ENCODE measurements at places on chromosomes 1 and 21.

DNA sequence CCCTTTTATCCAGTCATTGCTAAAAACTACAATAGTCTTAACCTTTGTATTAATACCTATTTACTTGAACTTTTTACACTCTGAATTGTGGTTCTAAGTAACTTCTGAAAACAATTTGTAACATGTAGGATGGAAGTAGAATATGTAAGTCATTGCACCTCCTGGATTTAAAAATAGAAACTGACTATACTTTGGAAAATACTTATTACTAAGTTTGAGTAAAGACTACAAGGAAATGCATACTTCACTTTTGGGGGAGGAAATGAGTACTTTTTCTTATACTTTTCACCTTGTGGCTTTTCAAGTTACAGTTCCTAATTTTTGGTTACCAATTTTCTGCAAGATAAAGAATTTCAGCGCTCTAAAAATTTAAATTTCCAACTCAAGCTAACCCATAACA, 8.7 kb downstream of the RGS18 start:
- no peak for DNase-seq

DNA sequence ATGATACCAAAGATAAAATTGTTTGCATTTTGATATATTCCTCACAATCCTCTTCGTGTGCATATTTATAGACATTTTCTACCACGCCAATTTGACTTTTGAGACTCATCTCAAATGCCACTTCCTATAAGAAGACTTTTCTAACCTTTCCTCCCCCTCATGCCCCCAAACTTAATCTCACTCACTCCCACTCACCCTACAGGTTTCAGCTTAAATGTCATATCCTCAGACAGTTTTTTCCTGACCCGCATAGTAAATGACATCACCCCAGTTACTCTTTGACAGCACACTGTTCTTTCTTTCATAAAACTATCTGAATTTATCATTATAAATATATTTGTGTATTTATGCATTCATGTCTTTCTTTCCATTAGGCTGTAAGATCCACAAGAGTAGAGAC, 29.6 kb upstream of the RGS8 start:
- no peak for DNase-seq

DNA sequence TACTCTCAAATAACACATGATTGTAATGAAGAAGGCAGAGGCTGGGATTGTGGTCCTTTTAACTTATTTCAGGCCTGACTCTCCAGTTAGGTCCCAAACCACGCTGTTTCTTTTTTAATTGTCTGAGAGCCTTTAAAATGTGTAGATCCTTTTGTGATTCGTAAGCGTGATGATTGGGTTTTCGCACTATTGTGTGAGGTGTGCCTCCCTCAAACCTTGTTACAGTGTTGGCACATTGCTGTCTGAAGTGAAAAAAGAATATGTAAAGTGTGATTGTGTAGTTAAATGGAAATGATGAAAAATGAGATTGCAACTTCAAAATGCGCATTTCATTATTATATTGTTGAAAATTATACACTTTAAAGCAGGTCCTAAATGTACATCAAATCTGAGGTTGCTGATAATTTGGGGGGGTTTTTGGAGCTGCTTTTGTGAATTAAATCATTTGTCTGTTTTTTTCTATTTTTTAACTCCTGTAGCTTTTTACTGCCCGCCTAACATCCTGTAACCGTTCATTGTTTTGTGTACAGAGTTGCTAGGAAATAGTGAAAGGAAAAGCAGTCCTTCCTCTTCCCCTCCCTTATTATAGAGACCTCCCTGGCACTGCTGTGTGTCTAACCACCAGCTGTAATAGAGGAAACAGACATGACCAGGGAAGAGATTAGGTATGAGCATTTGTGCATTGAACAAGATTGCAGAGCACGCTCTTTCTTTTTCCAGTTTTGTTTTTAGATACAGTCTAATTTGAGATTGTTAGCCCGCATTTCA, 43.3 kb downstream of the IARS2 start:
- DNase-seq: no peak

- no peak for DNase-seq
These were observed 17.6 kb upstream of the CBR3 start for GRCh38 chr21:36117286-36117741.

- no peak for DNase-seq
These were observed 27.0 kb downstream of the ZC3H11B start for GRCh38 chr1:219585837-219586455.

DNA sequence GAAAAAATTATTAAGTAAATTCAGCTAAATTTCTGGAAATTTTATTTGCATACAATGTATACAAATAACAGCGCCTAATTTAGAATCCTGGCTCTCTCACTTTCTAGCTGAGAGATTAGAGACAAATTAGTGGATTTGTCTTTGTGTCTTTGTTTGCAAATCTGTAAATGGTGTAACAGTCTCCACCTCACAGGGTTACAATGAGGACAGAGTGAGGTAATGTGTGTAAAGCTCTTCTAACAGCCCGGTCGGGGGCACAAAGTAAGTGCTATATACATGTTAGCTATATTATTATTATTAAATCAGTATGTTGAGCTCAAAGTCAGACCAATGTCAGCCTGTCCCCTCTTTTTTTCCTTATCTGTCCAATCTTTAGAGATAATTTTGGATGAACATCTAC, 5.0 kb upstream of the ADAMTSL4 start:
- no peak for DNase-seq

GRCh38 chr1:40786171-40786994, 2.8 kb downstream of the KCNQ4 start:
- no peak for DNase-seq

- DNase-seq: no peak
These were observed 11.8 kb upstream of the IRF2BP2 start for GRCh38 chr1:234621657-234622335.

DNA sequence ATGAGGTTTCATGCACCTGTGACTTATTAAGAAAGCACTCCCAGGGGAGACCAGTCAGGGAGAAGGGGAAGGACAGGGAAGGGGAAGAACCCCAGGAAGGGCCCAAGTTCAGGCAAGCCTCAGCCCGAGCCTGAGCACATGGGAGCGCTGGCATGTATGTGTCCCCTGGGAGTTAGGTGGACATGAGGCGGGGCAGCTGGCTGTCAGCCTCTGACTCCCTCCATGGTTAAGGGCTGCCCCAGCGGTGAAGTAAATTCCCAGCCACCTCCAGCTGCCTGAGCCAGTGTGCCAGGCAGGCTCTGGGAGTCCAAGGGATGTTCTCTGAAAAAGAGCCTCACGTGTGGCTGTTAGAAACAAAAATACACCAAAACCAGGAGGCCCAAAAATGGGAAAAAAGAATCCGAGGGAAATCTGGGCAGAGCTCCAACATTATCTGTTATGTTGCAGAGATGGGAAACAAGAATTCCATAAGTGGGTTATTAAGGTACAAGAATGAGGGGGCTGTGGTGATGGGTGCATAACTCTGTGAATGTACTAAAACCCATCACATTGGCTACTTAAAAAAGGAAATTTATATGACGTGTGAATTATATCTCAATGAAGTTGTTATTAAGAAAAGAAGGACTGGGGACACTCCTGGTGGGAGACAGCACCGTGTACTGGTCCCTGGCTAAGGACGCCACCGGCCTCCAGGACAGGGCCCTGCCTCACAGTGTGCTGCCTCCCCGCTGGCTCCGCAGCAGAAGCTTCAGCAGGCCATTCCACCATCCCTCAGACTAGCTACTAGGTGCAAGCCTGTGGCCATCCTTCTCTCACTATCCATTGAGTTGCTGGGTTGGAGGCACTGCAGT, 18.7 kb downstream of the DMRTB1 start:
- no peak for DNase-seq

- DNase-seq: no peak
These were observed 76.6 kb downstream of the NGF start for GRCh38 chr1:115261496-115261895.

DNA sequence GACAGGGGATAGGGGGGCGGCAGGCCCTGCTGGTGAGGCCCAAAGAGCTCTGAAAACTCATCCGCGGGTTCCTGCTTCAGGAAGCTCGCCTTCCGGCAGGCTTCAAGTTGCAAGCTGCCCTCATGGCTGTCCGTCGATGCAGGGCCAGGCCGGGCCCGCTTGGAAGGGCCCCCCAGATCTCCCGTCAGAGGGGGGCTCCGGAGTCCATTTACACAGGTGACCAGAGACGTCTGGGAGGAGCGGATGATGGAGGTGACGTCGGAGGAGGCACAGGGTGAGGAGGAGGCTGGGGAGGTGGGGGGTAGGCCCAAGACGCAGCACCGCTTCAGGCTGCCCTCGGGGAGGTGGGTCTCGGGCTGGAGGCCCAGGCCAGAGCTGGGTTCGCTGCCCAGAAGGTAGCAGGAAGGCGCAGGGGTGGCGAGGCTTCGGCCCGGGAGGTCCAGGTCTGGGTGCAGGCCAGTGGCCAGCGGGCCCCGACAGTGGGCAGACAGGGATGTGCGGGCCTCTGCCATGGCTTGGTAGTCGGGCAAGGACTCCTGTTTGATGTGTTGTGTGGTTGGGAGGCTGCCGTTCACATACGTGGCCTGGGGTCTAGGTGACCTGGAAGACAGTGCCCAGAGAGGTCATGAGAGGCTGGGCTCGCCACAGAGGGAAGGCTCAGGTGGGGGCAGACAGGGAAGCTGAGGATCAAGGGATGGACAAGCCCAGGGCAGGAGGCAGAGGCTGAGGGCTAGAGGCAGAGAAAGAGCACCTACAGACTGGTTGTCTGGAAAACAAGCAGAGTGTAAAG, 135.4 kb downstream of the DMRTB1 start:
- no peak for DNase-seq

GRCh38 chr1:210627755-210628154, 299.1 kb downstream of the HHAT start:
- DNase-seq: no peak

- DNase-seq: no peak
These were observed 12.9 kb upstream of the GJA5 start for GRCh38 chr1:147773215-147773715.

GRCh38 chr1:245686006-245686405, 531.2 kb downstream of the KIF26B start:
- no peak for DNase-seq

DNA sequence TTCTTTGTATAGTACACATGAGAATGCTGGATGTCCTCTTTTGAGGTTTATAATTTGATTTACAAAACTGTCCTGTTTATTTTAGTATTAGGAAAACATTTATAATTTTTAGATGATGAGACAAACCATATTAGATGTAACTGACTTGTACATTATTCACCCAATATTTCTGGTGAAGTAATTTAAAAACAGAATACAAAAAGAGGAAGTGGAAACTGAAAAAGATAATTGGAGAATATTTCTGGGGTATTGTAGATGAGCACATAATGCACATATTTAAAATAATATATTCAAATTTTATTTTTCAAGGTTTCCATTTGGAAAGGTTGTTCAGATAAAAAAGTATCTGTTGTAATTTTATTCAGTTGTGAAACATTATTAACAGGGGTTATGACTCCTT, 40.7 kb downstream of the XPR1 start:
- no peak for DNase-seq

DNA sequence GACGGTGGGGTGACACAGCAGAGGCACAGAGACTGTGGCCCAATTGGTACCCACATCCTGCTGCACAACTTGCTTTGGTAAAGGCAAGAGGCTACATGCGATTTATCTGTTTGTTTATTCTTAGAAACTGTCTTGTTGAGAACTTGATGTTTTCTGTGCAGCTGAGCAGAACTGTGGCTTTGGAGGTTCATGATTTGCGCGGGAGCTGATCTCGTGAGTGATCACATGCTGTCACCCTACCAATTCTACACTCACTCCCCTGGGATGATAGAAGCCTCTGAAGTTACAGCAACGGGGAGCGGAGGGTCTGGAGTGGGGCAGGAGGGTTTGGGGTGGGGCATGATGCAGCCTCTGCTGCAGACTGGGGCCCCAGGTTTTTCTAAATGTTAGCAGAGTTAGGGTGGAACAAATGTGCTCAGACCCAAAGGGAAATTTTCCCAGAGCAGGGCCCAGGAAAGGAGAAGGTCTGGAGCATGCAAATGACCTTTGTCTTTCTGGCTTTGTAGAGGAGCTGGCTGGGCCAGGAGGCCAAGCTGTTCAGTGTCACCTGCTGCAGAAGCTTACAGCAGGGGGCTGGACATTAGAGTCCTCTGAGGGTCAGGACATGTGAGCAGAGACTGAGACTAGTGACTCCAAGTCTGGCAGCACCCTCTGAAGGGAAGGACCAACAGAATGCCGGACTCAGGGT, 83.6 kb downstream of the GRIK3 start:
- DNase-seq: no peak

DNA sequence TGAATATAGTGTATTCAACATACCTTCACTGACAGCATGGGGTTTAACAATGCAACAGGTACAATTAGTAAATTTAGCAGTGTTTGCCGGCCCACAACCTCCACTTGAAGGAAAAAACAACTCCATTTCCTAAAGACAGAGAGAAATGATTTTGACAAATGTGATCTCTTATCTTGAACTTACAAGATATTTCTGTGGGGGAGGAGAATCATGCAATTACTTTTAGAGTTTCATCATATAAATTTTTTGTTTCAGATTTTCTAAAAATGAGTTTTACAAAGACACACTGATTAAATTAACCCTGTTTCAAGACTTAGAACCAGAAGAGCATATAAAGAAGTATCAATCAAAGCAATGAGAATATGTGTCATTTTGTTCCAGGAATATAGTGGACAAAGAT, 80.3 kb downstream of the NME7 start:
- no peak for DNase-seq

GRCh38 chr1:76218888-76219287, 144.3 kb downstream of the ST6GALNAC3 start:
- DNase-seq: no peak

DNA sequence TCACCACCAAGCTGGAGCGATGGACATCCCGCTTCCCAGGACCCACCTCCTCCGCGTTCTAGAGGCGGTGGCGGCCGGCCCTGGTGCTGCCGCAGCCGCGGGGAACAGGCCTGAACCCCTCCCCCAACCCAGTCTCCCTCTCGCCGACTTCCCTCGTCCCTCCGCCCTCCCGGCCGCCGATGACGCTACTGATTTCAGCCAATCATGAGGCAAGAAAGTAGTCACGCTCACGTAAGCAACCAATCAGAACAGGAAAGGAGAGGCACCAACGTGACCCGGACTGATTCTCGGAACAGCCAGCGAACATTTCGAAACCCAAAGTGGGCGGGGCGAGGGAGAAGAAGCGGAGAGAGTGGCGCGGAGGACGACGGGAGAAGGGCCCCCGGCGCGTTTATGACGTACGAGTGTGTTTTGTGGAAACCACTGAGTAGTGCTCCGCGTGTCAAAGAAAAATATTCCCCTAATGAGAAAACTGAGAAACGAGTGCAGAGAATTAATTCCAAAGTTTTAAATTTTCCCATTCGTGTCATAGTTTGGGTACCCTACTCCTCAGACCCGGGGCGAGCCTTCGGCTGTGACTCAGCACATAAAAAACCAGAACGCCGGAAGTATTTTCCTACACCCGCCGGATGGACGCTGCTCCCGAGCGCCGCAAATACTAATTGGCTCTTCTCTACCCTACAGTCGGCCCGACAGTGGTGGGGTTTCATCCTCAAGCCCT, at the start of gene NRDC:
Gene NRDC (minus strand): TSS at position 112 of the 721 bp plus-strand sequence. CDS start 112 bp downstream, outside the sequence.
- DNase-seq: peak; percentile 99

GRCh38 chr1:54851936-54852524, 35.0 kb downstream of the DHCR24 start:
- no peak for DNase-seq

GRCh38 chr1:182035097-182035770, 26.3 kb downstream of the ZNF648 start:
- DNase-seq: no peak

GRCh38 chr1:151436985-151437384, 22.3 kb downstream of the POGZ start:
- DNase-seq: no peak

GRCh38 chr21:32370998-32371766, 21.6 kb downstream of the URB1 start:
- no peak for DNase-seq
